Activated naive CD4-positive, alpha-beta T cell treated with anti-CD3 and anti-CD28 coated beads for 36 hours (primary cell): ENCODE measurements at places on chromosomes 1 and 21.

GRCh38 chr1:156155756-156156510 lies 2.5 kb downstream of the SEMA4A start:
- peak overlapping the region; percentile 65 for H3K4me3 ChIP-seq
- H3K27ac ChIP-seq = peak overlapping the region; percentile 5
- no peak for DNase-seq
- peaks cover 66% of the 10 kb centered on the region for H3K4me1 ChIP-seq
- H3K36me3 ChIP-seq = no peaks in the 10 kb centered on the region

DNA sequence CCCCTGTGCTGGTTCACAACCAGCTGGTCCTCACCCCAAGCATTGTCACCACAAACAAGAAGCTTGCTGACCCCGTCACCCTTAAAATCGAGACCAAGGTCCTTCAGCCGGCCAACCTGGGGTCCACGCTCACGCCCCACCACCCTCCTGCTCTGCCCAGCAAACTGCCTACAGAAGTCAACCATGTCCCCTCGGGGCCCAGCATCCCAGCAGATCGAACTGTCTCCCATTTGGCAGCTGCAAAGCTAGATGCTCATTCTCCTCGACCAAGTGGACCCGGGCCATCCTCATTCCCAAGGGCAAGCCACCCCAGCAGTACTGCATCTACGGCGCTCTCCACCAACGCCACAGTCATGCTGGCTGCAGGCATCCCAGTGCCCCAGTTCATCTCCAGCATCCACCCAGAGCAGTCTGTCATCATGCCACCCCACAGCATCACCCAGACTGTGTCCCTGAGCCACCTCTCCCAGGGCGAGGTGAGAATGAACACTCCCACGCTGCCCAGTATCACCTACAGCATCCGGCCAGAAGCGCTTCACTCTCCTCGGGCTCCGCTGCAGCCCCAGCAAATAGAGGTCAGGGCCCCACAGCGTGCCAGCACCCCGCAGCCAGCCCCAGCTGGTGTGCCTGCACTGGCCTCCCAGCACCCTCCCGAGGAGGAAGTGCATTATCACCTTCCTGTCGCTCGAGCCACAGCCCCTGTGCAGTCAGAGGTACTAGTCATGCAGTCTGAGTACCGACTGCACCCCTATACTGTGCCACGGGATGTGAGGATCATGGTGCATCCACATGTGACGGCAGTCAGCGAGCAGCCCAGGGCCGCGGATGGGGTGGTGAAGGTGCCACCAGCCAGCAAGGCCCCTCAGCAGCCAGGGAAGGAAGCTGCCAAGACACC lies 40.6 kb downstream of the ZBTB17 start:
- H3K27ac ChIP-seq = peak overlapping the region; percentile 21
- peaks cover 47% of the 10 kb centered on the region for H3K36me3 ChIP-seq
- H3K4me3 ChIP-seq = no peak overlapping the region
- H3K27me3 ChIP-seq = no peaks in the 10 kb centered on the region

GRCh38 chr1:7553042-7553690 lies 217.9 kb upstream of the VAMP3 start:
- no peak overlapping the region for H3K4me3 ChIP-seq
- no peak overlapping the region for H3K27ac ChIP-seq
- peaks cover 16% of the 10 kb centered on the region for H3K4me1 ChIP-seq

GRCh38 chr1:1223891-1224290 lies 7.9 kb downstream of the SDF4 start:
- DNase-seq = no peak
- H3K4me1 ChIP-seq = peaks cover 19% of the 10 kb centered on the region
- H3K4me3 ChIP-seq = no peak overlapping the region
- no peaks in the 10 kb centered on the region for H3K27me3 ChIP-seq

DNA sequence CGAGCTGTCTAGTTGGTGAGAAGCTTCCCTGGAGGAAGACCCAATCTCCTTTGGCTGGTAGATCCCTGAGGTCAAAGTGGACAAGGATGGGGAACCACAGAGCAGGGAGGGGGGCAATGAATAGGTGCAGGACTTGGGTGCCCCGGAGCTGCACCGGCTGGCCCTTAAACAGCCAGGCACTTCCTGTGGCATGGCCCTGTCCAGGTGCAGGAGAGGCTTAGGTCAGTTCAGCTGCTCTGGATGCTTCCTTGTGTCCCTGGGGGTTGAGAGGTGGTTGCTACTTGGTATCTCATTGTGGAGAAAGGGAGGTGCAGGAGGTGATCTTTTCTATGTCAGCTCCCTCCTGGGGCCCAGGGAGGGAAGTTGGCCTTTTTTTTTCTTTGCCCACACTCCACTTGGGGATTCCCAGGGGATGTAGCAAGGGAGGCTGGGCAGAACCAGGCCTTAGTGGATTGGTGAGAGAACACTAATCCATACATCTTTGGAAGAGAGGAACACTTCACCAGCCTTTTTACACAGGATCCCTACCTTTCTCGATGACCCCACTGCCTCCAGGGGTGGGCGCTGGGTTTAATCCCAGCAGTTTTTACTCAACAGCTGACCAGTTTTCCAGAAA lies 1.2 kb upstream of the ST3GAL3 start:
- peak; percentile 10 for DNase-seq
- peaks cover 30% of the 10 kb centered on the region for H3K4me1 ChIP-seq
- no peaks in the 10 kb centered on the region for H3K27me3 ChIP-seq
- no peak overlapping the region for H3K27ac ChIP-seq
- H3K36me3 ChIP-seq = peaks cover 19% of the 10 kb centered on the region
- peak overlapping the region; percentile 86 for H3K4me3 ChIP-seq
